Stimulated activated CD8-positive, alpha-beta memory T cell treated with anti-CD3 and anti-CD28 coated beads, Interleukin-15, amount 100 ng/mL, for 24 hours (primary cell): ENCODE measurements at places on chromosomes 4 and X.

- no peak for DNase-seq
Observed at GRCh38 chrX:29666366-29666765, 549.0 kb upstream of the MAGEB2 start.

DNA sequence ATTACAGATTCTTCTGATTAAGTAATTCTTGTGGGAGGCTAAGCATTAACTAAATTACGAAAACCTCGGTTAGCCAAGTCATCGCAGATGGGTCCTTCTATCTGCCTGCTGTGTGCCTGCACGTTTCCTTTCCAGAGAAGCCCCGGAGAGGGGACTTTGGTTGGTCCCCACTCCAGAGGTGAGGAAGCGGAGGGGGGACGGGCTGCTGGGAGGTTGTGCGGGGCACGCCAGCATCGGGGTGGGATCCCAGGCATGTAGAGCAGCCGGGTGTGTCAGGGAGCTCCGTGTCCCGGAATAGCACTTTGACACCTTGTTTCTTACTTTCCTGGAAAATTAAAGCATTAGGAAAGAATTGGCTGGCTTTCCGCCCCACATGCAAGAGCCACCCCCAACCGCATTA, 26.6 kb downstream of the PIGG start:
- no peak for DNase-seq

GRCh38 chr4:97153042-97153441, 990.2 kb downstream of the STPG2 start:
- no peak for DNase-seq

DNA sequence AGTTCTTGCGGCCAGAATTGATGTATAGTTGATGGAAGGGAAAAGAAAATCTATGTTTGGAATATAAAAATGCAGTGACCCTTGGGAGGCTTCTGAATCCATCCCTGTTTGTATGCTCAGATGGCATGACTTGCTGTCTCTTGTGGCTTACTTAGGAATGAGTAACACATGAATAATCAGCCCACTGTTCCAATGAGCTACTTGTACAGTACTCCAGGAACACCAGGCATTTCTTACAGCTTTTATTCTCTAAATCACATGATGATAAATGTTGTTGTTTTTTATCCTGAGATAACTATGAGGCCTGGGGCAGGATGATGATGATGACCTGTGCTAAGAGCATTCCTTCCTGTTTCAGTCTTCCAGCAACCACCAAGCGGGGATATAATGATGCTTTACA, 18.9 kb downstream of the TMPRSS11E start:
- no peak for DNase-seq

DNA sequence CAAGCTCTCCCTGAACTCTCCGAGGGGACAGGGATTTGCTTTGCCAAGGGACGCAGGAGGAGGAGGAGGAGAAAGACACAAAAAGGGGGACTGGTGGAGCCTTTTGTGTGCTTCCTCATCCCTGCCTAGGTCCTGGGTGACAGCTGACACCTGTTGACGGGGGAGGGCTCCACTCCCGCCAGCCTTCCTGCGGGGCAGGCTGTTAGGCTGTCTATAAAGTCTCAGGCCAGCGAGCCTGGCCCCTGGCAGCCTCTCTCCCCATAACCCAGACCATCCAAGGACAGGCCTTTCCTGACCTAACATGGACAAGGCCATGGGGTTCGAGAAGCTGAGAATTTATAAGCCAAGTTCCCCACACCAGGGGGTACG, 832 bp upstream of the EVC2 start:
- DNase-seq: no peak

DNA sequence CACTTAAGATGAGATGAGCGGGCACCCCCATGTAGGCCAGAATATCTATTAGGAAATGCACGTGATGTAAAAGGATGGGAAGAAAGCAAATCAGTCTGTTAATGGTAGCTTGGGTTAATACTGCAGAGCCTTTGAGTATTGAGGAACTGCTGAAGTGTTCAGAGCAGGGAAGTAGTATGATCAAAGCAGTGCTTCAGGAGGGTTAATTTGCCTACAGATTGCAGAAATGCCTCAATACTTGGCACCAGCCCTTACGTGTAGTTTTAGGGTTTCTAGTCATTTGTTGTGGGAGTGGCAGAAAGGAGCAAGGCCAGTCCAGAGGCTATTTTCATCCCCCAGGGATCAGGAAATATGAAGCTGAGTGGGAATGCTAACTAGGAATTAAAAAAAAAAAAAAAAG, 19.7 kb downstream of the ZFX start:
- DNase-seq: no peak

DNA sequence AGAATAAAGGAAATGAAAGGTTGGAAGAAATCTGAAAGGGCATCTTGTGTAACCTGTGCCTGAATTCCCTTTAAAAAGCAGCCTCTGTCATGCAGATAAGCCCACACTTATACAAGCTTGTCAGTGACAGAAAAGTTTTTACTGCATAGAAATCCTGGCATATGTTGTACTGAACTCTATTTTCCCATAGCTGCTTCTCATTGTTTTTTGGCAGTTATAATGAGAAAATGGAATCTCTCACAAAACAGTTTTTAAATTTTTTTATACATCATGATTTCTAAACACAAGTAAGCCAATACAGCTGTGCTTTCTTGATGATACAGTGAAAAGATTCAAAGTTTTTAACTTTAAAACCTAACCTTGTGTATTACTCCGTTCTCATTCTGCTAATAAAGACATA, 511.4 kb upstream of the ARX start:
- DNase-seq: no peak

DNA sequence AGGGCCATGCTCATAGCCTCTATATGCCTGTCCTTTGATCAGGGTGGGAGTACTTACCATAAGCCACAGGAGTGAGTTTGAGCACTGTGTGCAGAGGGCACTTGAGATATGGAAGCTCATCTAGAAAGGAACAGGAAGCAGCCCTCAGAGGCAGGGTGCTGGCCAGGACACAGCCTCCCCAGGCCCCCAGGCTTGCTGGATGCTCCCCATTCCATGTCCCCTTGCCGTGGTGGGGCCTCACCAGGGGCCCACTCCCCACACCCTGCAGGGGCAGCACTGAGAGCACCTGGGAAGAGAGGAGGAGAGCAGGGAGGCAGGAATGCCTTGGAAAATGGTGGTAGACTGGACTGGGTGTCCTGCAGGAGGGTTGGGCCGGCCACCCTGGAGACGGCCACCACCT, 14.3 kb downstream of the TRO start:
- no peak for DNase-seq

DNA sequence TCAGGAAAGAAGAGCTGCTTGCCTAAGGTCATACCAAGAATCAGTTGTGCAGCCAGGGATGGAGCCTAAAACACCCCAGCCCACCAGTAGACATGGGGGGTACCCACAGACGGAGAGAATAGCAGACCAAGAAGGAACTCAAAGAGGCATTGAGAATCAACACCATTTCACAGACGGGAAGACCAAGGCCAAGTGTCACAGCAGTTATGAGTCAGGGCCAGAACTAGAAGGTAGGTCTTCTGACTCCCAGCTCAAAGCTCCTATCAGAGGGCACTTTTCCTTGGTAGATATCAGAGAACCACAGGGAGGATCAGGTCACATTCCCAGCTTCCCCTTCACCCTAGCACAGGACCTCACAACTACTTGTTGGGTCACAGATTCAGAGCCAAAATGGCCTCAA, 14.5 kb downstream of the OTUD5 start:
- no peak for DNase-seq

GRCh38 chrX:134735015-134735414, 76.7 kb upstream of the PLAC1 start:
- DNase-seq: no peak

GRCh38 chrX:149818652-149819051, 36.9 kb downstream of the MAGEA9 start:
- DNase-seq: no peak

- DNase-seq: no peak
Observed at GRCh38 chr4:141645611-141646340, 9.4 kb downstream of the IL15 start.

GRCh38 chrX:121032531-121032930, 14.9 kb upstream of the GLUD2 start:
- DNase-seq: no peak

DNA sequence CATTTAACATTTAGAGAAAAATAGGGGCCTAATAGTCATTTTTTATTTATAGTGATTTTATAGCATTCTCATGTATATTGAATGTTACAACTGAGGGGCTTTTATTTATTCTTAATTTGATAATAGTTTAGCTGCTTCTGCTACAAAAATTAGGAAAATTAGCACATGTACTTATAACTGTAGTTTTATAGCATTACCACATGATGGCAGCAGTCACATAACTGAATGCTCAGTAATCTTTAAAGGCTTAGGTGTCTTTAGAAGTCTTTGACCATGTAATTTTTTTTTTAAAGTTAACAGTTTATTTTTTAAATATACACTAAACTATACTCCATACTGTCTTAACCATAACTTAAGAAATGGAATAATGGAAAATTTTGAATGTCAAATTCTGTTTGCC, 136.6 kb downstream of the STAG2 start:
- DNase-seq: no peak

GRCh38 chr4:94302191-94302590, 40.4 kb downstream of the HPGDS start:
- DNase-seq: no peak

DNA sequence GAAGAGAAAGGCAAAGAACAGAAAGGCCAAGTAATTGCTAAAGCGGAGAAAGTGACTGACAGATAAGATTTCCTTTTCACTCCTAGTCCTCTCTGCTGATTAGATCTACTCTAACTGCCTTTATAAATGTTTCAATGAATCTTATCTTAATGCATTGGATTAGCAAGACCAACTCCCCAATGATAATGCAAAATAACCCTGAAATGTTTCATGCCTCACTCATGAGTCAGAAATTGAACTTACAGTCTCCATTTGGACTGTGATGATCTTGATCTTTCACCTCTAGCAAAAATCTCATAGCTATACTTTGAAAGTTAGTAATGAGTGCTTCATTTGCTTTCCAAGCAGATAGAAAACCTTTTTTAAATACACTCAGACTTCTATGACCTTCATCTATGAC, 26.5 kb downstream of the SLC10A7 start:
- DNase-seq: no peak

GRCh38 chrX:50333308-50333707, 128.7 kb downstream of the CCNB3 start:
- DNase-seq: no peak

DNA sequence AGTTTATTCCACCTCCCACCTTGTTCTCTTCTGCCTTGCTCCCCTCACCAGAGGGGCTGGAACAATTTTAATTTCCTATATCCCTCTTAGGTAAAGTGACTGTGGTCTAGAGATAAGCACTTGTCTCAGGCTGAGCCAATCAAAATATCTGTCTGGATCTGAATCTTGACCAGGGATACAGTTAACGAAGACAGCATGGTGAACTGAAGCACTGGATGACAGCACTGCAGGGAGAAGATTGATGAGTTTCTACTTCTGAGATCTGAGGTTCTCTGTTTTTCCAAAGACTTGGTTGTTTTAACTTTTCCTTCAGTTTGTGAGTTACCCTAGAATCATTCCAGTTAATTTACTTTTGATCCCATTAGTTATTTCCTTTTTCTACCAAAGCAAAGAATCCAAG, 13.2 kb downstream of the GNPDA2 start:
- no peak for DNase-seq

- DNase-seq: no peak
Observed at GRCh38 chr4:168197926-168198325, 105.6 kb downstream of the ANXA10 start.

DNA sequence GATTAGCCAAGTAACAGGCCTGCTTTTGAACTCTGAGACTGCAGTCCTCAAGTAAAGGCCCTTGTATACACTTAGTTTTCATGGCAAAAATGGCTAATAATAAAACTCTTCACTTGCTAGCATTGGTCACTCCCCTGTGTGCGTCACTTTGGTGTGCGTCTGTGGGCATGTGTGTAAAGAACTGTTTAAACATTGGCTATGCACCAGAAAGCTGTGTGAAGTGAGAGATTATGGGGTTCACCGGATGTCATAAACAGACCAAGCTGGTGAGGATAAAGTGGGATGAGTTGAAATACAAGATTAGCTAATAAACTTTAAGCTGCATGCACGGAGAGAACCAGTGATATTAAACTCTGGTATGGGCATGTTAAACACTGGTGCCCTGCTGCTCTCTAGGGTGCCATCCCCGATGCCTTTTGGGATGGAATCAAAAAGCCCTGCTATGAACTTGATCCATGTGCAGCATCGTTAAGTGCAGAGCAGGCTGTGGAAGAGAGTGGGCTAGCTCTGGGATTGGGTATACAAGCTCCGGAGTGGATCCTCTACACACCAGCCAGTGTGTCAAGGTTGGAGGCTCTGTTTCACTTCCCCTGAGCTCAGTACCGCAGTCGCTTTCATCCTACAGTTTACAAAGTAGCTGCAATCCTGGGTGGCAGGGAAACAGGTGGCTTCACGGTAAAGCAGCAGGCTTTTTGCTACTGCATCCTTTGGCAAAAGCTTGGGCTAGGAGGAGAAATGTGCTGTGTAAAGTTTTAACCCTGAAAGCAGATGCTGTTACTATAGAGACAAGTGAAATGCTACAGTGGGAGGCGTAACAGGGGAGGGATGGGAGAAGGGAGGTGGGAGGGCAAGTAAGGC, 108.3 kb upstream of the SLC4A4 start:
- no peak for DNase-seq

- no peak for DNase-seq
Observed at GRCh38 chr4:127355743-127356142, 277.0 kb upstream of the INTU start.

DNA sequence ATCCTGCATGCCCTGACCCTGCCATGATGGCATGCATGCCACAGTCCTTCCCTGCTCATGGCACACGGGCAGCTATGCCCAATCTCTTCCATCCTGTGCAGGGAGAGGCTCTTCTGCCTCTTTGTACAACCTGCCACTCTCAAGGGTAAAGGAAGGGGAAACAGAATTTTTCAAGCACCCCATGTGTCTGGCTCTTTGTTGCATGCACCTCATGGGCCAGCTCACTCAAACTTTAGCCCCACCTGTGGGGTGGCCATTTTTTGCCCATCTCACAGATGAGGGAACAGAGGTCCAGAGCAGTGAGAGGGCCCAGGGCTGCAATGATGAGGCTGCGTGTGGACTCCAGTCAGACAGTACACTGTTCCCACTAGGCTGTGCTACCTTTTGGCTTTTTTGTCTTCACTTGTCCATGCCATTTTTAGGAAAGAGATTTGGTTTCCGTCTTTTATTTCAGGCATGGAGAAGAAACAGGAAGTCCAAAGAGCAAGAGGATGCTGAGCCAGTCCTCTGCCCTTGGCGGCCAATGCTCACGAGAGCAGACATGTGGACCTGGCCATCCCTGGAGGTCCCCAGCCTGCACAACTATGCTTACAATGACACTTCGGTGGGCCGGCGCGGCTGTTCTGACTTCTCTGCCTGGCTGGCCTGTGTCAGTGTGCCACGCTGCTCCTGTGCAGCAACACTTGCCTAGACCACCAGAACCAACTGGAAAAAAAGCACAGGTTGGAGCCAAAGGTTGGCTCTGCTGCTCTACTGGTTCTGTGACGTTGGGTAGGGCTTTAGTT, 45.6 kb downstream of the NSG1 start:
- no peak for DNase-seq

- DNase-seq: no peak
Observed at GRCh38 chr4:152508386-152508785, 27.5 kb downstream of the FBXW7 start.

- DNase-seq: no peak
Observed at GRCh38 chr4:152831416-152831815, 51.7 kb downstream of the ARFIP1 start.
